ENCODE measurements at places on chromosomes 4 and X.

GRCh38 chrX:41457613-41458192 is 10.6 kb downstream of the NYX start:
- no peak for DNase-seq

DNA sequence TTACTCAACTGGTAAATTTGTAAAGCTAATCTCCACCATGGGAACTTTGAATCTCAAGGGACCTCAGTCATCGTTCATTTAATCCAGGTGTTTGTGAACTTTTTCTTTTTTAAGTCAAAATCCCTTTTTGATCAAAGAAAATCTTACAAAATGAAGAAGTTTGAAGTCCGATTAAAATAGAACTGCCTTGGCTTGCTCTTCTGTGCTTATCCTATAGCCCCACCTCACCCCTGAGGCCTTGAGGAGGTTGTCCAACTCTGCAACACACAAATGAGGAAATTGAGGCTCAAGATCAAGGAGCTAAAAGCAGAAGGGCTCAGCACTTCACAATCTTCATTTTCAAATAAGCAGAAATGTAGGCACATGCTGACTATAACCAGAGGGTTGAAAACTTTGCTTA is 240.3 kb upstream of the SFRP2 start:
- no peak for DNase-seq

GRCh38 chrX:40845331-40845911 is 110.1 kb upstream of the MED14 start:
- peak; percentile 82 for DNase-seq

DNA sequence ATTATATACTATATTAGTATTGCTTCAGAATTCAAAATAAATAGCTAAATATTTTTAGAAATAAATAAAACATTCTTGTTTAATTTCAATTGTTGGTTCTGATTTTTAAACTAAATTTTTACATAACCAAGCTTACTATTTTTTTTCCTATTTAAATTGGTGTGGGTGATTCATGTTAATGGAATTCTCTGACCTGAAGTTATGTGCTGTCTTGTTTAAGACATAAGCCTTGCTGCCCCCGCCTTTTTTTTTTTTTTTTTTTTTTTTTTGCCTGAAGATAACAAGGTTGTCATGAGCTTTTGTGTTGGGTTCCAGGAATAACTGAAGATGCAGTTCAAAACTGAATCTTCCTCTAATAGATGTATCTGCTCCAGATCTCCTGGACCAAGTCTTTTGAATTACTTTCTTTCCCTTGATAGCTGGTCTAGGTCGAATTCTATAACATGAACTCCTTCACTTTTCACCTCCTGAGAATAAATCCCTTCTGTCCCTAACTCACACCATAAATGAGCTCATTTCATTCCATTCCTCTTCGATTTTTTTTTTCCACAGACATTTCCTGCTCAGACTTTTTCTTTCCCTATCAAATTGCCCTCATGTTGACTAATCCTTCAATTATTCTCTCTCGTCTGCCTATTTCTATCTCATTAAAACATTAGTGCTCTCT is 261.5 kb upstream of the FTHL17 start:
- no peak for DNase-seq

DNA sequence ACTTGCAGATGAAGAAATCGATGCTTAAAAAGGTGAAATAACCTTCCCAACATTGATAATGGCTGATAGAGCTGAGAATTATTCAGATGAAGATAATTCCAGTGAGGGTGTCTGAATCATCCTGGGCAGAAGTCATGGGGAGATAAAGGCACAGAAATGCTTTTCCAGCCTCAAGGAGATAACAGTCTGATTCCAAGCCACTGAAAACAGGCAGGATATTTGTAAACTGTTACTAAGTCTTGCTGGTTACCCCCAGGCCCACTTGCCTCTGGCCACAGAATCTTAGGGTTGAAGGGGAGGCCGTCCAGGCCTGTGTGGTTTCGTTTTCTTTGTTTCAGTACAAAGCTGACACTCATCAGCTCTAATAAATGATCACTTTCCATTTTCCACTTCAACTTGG is 158.5 kb downstream of the SH3KBP1 start:
- DNase-seq = no peak

- DNase-seq = peak; percentile 36
These were observed at the start of gene KLF8 for GRCh38 chrX:56232221-56233082. Gene KLF8 (plus strand): TSS chrX:56232356. CDS start chrX:56233335, 979 bp downstream.

DNA sequence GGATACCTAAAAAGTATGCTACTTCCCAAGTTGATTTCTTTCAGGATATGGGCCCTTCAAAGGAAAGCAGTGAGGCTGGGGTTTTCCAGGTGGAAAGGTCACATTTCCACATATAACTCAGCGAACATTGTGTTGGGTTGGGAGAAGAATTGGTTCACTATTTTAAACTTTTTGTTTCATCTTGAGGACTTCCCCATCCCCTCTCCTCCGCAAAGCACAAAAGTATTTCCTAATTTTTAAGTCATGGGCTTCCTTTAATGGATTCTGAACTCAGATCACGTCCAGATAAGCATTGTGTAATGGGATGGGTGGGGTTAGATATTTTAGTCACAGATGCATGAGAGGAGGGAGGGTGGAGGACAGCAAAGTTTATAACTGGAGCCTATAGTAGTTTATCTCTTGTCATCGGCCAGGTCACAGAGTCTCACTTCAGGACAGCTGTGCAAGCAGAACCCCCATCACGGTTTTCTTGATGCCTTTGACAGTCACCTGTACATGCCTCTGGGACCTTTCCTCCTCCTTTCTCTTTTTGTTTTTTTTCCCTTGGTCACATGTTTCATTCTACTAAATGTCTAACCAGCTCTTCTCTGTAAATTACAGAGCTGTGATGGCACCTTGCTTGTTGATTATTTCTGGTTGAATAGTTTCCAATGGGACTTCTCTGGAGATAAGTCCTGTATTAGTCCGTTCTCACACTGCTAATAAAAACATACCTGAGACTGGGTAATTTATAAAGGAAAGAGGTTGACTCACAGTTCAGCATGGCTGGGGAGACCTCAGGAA is 115.4 kb downstream of the PTTG2 start:
- DNase-seq = peak; percentile 40

Data from lung (tissue), 17 donors.